ENCODE measurements at places on chromosomes 3 and 15.

DNA sequence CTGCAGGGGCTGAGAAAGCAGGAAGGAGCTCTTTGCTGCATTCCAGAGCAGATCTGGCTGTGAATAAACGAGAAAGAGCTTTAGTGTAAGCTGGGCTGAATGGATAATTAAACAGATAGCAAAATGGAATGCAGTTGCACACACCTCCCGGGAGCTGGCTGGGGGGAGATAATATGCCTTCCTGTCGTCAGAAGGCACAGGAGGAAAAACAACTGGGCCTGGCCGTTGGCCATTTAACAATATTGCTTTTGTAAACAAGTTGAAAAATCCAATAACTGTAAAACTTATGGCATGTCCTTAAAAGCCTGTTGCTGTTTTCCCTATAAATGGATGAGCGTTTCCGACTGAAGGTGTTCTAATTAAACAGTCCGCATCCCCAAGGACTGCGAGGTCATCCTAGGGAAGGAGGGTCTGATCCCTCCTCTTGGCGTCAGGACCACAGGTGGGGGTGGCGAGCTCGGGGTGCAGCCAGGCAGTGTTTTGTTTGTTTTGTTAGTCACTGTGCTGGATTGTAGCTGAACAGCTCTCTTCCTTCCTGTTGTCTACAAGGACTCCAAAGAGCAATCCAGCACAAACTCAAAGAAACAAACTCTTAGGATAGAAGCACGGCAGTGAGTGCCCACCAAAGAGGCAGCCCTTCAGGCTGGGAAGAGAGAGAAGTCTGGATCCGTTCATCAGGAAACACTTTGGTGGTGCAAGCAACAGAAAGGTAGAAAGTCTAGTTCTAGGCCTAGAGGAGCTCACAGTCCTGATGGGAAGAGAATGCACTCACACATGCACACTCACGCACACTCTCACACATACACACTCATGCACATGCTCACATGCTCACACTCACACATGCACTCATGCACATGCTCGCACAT lies 133.4 kb upstream of the SMAD3 start:
- DNase-seq, result no peak

- DNase-seq, result peak; percentile 31
Measured at GRCh38 chr3:186151077-186151971, 42.4 kb upstream of the ETV5 start.

- no peak for DNase-seq
Measured at GRCh38 chr3:120153294-120153693, 59.0 kb upstream of the GSK3B start.

DNA sequence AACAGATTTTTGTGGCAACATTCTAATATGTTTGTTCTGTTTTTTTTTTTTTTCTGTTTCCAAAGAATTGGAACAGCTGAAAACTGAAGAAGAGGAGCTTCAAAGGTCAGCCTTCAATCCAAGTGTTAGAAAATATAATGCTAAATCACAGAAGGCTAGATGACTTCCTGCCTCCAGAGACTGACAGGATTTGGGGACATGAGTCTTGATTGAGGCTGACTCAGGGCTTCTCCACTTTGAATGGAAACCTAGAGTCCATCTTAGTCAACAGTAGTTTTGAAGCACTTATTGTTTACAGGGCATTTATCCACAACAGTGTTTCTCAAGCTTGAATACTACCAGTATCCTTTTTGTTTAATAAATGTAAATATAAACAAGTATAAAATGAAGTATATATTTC lies 44.5 kb upstream of the RAD51 start:
- no peak for DNase-seq

DNA sequence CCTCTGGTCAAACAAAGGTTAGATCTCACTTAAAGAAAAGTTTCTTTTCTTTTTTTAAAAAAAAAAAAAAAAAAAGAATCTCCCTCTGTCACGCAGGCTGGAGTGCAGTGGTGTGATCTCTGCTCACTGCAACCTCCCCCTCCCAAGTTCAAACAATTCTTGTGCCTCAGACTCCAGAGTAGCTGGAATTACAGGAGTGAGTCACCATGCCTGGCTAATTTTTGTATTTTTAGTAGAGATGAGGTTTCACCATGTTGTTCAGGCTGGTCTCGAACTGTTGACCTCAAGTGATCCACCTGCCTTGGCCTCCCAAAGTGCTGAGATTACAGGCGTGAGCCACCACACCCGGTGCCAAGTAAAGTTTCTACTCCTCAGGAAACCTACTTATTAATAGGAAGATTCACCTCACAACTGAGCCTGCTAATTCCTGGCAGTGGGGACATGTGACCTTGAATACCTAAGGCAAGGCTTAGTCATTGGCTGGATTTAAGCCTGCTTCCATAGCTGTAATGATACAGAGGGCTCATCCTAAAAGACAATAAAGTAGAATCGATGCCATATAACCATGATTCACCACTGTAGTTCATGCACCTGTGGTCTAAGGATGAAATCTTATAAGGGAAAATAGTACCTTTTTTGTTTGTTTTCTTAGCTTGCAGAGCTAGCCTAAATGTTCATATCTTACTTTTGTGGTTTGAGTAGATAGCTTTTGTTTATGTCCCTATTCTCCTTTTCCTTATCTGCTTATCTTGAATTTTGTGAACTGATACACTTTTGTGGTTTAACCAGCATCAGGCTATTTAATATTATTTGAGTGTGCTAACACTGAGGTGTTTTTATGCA lies 24.8 kb upstream of the RBMS3 start:
- no peak for DNase-seq

- DNase-seq, result no peak
Measured at GRCh38 chr3:191762323-191762960, 301.5 kb downstream of the PYDC2 start.

DNA sequence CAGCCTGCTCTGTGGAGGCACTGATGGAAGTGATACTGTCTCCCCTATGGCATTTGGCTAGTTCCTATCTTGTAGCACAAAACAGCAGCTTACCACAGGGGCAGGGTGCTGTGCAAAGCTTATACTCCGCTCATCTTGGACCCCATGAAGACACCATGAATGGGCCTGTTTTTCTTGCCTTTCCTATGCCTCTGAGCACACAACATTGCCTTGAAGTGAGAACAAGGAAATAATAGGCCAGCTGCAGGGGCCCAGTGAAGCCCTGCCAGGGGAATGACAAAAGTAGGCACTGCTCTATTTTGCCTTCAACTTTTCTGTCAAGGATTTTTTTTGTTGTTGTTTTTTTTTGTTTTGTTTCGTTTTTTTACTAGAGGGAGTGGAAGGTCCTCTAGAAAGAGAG lies 110.3 kb downstream of the PDE8A start:
- DNase-seq, result no peak

DNA sequence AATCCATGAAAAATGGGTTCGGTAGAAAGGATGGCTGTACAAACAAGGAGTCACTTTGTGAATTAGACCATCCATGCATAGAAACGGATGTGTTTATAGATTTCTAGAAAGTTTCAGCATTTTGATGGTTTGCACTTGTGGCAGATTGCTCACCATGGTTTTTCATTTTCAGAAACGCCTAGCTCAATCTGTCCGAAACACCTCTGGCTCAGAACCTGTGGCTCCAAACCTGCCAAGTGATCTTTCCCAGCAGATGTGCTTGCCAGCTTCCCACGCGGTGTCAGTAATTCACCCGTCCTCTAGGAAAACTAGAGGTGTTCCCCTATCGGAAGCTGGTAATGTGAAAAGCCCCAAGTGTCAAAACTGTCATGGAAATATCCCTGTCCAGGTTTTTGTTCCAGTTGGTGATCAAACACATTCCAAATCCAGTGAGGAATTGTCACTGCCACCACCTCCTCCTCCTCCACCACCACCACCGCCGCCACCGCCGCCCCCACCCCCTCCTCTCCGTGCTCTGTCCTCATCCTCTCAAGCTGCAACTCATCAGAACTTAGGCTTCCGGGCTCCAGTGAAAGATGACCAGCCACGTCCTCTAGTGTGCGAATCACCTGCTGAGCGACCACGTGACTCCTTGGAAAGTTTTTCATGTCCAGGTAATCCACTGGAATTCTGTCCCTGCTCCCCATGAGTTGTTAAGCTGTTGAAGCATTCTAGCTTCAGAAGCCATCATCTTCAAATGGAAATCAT lies 21.2 kb downstream of the WHAMM start:
- no peak for DNase-seq

GRCh38 chr3:57434041-57434440 lies 110.1 kb downstream of the DNAH12 start:
- DNase-seq, result no peak

DNA sequence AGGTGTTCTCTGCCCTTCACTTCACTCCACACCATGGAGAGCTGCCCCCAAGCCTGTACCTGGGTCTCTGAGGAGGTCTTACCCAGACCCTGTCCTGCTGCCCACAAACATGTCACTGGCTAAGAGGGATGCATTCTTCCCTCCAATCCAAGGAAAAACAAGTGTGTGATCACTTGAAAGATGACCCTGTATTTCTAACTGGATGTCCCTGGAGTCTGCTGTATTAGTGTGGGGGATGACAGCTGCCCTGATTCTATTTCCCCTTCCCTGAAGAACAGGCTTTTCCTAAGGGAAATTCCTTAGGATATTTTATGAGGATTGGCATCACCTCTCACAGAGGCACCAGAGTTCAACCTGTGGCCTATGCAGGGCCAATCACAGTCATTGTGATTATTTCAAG lies 55.0 kb upstream of the GATA2 start:
- DNase-seq, result no peak

- no peak for DNase-seq
Measured at GRCh38 chr15:90436952-90437351, 48.9 kb downstream of the IQGAP1 start.

GRCh38 chr3:27511724-27512422 lies 27.7 kb upstream of the SLC4A7 start:
- DNase-seq, result no peak

DNA sequence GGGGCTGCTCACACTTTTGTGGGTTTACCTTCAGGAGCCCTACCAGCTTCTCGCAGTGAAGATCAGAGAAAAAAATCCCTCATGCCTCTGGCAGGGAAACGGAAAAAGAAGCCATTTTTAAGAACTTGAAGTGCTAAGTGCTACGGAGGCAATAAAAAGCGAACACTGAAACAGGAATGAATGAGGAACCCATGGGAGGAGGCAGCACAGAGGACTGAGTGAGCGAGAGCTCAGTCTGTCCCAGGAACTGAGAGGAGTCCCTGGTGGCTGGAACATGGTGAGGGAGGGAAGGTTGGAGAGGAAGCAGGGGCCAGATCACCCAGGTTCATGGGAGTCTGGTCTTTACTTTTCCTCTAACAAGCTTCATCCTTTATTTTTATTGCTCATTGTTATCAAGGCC lies 228.1 kb upstream of the PROK2 start:
- DNase-seq, result no peak

- DNase-seq, result no peak
Measured at GRCh38 chr3:40852712-40853111, 328.0 kb downstream of the ZNF621 start.

GRCh38 chr3:57815036-57815435 lies 58.9 kb downstream of the SLMAP start:
- no peak for DNase-seq

DNA sequence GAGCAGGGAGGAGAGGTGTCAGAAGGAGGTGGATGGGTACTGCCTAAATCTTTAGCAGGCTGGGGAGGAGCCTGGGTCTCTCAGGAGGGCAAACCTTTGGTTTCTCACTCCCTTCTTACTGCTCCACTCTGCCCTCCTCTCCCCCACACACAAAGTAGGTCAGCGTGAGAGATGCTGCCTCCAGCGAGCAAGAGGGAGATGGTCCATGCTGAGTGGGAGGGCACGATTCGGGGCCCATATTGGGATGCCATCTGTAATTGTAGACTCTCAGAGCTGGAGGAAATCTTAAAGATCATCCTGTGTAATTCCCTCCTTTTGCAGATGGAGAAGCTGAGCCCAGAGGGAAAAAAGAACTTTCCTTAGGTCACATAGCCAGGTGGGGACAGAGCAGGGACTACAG lies 34.2 kb upstream of the SYN2 start:
- DNase-seq, result no peak

DNA sequence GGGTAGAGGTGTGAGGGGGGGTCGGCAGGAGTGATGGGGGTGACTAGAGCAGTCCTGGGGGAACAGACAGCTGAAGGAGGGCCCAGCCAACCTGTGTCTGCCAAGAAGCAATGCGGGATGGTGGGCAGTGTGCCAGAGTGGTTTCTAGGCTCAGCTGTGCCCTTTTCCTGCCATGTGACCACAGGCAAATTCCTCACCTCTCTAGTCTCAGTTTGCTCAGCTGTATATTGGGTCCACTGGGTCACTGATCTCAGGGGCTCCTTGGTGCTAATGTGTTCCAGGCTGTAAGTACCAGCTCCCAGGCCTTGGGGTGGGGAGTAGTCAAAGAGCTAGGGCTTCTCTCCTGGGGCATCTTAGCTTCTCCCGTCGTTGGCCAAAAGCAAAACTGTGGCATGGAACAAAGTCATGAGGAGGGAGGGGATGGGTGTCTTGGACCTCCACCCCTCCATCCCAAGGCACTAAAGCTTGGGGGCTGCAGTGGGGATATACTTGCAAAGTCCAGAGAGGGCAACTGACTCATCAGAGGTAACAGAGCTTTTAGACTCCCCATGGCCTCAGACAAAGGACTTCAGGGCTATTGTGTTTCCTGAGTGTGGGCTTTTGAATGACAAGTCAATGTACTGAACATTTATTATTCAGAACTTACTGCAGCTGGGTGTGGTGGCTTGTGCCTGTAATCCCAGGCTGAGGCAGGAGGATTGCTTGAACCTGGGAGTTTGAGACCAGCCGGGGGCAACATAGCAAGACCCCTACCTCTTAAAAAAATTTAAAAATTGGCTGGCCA lies 20.9 kb downstream of the SMAD6 start:
- no peak for DNase-seq

- no peak for DNase-seq
Measured at GRCh38 chr3:72748659-72749058, 99.6 kb downstream of the SHQ1 start.

DNA sequence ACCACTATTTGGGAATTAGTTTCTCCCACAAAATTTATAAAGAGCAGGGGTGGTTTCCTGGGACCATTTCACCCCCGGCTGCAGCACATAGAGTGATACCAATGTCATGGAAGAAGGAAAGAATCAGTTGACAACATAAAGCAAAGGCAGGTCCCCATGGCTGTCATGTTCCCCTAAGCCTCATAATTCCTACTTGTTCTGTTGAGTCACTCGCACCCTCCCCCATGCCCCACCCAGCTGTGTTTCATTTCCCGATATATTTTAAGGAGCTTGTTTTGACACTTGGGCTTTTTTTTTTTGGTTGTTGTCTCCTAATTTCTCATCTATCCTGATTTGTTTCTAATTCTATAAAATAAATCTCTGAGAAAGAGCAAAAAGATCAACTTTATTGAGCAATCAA lies 24.9 kb downstream of the ERC2 start:
- DNase-seq, result no peak

DNA sequence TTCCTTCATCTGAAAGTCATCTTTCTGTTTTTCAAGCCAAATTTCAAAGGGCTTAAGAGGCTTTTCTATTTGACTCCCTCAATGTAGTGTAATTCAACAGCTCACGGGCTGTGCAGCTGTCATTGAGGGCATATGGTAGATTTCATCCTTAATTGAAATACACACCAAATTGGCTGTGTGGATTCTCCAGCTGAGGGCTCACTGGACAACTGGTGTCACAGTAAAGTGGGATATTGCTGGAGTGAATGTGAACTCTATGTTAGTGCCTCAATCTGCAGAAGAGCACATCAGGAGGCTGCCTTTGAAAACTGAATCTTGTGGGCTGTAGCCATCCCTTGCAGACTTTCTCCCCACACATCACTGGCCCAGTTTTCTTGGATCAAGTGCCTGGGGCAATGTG lies 120.1 kb downstream of the GALK2 start:
- no peak for DNase-seq

GRCh38 chr15:40060236-40060961 lies 21.4 kb upstream of the SRP14 start:
- DNase-seq, result no peak

- DNase-seq, result no peak
Measured at GRCh38 chr3:123610331-123610730, 25.5 kb upstream of the HACD2 start.

- DNase-seq, result no peak
Measured at GRCh38 chr3:150091626-150092025, 120.9 kb upstream of the PFN2 start.

Measured in T-helper 2 cell (primary cell).